ENCODE measurements at places on chromosomes 3 and 15.

- DNase-seq = no peak
These were observed 80.9 kb upstream of the SOX2 start for GRCh38 chr3:181630853-181631252.

DNA sequence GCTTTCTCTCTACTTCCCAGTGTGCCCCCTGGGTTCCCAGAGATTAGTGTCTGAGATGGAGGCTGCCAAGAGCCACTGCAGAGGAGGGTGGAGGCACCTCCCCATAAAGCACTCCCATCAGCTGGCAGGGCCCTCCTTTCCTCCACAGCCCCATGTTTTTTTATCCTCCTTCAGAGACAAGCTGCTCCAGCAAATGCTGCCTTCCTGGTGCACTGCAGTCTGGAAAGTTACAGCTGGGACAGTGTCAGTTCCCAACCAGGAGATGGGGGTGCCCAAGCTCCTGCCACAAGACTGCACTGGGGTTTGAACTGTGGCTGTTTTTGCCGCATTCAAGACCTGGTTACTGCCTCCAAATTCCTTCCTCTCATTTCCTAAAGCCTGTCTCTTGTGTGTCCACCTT is 206.1 kb downstream of the CADPS start:
- DNase-seq = no peak

- no peak for DNase-seq
These were observed 172.2 kb downstream of the RPLP1 start for GRCh38 chr15:69624816-69625215.

DNA sequence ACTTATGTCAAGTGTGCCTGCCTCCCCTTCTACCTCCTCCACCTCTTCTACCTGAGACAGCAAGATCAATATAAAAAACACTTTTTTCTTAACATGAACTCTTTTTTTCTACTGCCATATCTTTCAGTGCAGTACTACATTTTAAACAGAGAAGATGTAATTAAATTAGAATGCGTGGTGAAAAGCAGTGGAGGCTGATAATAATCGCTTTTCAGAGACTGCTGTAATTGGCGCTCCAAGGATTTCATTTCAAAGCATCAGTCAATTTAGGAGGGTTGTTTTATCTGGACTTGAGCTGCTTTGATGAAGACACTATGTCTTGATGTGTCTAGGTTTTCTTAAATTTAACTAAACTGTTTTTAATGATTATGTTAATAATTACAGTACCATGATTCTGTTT is 85.3 kb upstream of the CRBN start:
- DNase-seq = no peak

GRCh38 chr3:117510396-117510795 is 800.8 kb downstream of the TUSC7 start:
- no peak for DNase-seq

GRCh38 chr3:57091521-57092273 is 31.2 kb downstream of the SPATA12 start:
- no peak for DNase-seq

DNA sequence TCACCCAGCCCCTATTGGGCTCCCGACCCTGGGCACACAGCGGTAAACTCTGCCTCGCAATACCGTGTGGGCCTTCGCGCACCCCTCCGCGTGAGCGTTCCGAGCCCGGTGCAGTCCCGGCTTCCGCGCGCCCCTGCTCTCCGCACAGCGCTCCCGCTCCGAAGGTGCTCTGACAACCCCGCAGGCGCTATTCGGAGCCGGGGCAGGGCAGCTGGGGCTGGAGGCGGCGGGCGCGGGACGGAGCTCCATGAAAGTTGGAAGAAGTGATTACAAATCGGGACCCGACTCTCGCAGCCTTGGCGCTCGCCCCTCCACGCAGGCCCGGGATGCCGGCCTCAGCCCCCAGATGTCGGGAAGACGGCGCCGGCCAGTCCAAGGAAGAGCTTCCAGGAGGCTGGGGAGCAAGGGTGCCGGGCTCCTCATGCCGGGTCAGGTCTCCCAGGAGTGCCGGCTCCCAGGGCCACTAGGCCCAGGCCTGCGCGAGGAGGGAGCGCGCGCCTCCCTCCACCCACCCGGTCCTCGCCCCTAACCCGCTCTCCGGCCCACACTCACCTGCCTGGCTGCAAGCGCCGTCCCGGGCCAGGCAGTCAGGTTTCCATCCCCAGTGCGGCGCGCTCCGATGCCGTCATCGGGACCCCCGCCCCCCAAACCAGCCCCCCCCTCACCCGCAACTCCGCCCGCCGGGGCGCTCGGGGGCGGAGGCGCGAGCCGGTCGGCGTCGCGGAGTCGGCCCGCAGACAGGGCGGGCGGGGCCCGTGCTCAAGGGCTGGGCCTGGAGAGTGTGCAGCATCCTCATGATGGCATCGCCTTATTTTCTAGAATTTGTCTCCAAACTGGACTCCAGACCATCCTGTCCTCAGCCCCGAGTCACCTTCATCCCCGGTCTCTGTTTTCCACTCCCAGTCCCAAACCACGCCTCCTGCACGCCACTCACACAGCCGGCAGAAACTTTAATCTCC is at the start of gene KIF7:
Gene KIF7, minus strand, starts transcription at position 621 of the 959 bp plus-strand sequence. CDS start 2,537 bp downstream, outside the sequence.
- DNase-seq = peak; percentile 18

DNA sequence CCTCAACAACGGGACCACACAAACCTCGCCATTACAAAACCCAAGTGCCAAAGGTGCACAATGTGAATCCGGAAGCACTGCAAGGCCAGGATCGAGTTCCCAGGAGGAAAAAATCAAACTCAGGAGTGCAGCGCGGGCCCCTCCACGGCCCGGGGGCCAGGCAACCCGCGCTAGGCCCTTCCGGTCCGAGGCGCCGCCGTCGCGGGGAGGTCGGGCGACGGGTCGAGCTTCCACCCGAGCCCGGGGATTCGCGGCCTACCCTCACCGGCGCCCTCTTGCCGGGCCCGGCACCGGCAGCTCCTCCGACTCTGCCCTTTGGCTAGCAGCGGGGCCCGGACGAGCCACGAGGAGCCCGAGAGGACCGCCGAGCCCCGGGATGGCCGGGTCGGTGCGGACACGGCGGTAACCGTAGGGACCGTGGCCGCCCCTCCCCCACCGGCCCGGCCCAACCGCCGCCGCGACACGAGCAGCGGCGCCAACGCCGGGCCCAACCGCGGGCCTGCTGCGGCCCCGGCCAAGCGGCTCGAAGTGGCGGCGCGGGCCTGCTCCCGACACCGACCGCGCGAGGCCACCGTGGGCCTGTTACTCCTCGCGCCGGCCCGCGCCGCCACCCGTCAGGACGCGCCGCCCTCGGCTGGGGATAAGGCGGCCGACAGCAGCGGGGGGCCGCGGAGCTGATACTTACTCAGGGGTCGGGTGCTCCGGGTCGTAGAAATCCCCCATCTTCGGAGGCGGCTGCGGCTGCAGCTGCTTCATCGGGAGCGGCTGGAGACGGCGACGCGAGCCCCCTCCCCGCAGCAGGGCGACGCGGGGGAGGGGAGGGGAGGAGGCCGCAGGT is 525 bp downstream of the SETD2 start:
- DNase-seq = peak; percentile 56

DNA sequence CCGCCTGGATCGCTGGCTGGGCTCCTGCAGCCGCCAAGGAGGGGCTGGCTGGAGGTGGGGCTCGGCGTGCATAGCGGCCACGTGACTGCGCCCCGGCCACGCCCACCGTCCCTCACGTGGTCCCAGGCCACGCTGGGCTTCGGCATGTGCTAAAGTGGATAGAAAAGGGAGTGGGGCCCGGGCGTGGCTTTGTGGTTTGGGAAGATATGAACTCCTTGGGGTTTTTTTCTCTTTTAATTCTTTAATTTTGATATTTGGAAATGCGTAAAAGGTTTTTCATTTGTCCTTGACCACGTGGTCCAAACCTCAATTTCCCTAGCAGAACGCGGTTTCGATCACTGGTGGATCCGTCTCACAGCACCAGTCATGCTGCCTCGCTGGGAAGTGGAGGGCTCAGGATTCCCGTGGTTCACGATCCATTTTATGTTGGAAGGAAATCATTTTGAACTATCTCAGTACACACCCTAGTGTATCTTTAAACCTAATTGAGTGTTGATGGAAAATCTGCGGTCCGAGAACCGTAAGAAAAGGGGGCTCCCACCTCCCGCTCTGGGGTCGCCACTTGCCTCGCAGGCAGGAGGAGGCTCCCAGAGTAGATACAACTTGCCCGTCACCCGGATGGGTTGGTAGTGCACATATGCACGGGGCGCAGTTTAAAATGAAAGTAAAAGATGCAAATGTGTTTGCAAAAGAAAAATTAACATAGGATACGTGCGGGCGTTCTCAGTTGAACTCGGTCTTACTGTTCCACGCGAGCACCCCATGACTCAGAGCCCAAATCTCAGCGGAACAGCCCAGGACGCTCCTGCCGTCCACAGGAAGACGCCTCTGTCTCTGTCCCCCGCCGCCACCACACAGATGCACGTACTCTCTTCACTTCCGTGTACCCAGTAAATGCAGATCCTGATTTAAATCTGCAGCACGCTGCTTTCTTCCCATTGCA is 141.9 kb downstream of the PGPEP1L start:
- DNase-seq = peak; percentile 71

- DNase-seq = no peak
These were observed 169.0 kb upstream of the BCL6 start for GRCh38 chr3:187914231-187914630.

DNA sequence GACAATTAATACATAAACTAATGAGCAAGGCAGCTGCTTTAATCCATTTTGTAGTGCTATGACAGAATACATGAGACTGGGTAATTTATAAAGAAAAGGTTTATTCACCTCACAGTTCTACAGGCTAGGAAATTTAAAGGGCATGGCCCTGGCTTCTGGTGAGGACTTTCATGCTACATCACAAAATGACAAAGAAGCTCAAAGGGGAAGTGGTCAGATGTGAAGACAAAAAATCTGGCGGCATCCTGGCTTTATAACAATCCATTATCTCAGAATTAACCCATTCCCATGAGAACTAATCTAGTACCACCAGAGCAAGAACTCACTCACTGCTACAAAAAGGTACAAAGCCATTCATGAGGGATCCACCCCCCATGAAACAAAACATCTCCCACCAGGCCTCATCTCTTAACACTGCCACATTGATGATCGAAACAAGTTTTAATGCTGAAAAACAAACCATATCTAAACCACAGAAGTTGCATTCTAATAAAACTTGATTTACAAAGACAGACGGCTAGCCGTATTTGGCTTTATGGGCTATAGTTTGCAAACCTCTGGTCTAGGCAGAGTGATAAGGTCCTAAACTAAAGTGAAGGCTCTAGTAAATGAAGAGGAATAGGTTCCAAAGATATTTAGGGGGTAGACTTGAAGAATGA is 44.2 kb downstream of the GSK3B start:
- no peak for DNase-seq

DNA sequence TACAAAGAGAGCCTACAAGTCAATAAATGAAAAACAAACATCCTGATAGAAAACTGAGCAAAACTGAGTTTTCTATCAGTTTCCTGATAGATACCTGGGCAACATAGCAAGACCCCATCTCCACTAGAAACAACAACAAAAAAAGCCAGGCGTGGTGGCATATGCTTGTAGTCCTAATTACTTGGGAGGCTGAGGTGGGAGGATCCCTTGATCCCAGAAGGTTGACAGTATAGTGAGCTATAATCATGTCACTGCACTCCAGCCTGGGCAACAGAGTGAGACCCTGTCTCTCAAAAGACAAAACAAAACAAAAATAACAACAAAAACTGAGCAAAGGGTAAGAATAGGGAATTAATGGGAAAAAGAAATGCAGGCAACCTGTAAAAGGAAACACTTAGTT is 23.9 kb upstream of the UBE2E1 start:
- DNase-seq = no peak

GRCh38 chr3:62376906-62377877 is 3.8 kb upstream of the FEZF2 start:
- no peak for DNase-seq

DNA sequence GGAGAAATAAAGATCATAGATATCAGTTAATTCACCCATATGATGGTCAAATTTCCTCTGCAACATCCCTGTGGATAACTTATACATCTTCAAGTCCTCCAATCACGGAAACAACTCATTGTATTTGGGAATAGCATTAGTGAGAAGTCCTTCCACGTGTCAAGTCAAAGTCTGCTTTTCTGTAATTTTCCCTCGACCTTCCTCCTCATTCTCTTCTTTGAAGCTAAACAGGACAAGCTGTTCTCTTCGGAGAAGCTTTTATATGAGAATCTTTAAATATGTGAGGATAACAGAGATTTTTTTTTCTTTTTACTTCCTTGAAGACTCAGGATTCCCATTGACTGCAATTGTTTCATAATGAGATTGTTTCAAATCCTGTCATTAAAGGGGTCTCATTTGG is 230.4 kb downstream of the ZPLD1 start:
- DNase-seq = no peak

GRCh38 chr15:91249591-91249990 is 149.5 kb downstream of the SV2B start:
- DNase-seq = no peak
